GM03348 (cell line): ENCODE measurements at places on chromosomes 1 and 21.
A peak's percentile ranks its signal among the peaks of the same experiment; 100 is the strongest.

DNA sequence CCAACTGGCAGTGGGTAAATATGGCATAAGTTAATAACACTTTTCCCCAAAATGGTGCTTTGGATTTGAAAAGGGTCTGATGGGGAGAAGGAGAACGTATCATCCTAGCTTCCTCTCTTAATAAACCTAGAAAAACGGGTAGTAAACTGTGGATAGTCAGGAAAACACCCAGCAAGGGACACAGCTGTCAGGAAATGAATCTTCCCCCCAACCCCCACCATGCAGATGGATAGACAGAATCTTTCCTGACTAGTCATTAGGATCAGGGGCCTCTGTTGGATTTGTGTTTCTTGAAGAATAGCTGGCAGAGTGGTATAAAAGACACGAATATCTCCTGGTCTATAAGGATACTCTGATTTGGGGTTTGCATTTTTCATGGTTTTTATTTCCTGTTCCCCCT, 22.5 kb upstream of the LAX1 start:
- no peak for DNase-seq

DNA sequence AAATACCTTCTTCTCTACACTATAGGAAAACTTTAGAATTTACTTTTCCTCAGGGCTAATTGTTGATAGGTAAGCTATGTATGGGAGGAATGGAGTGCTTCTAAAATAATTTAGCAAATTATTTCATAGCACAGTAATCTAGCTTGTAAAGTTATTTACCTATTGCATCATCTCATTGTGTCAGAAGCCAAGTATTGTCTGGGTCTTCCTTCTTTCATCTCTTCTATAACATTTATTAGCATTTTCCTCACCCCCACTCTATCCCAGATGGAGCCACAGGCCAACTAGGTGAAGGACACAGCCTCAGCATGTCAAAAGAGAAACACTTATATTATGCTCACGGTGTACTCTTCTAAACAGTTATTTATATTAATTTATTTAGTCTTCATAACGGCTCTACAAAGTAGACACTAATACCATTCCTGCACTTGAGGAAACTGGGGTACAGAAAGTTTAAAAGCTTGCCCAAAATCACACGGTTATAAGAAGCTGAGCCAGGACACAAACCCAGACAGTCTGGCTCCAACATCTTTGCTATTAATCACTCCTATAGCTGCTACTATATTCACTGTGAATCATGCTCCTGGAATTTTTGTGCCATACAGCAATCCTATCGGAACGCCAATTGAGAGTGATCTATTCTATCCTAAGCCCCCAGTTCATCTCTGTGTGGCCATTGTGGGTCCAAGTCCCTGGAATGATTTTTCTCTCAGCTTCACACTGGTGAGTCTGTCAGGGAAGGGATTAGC, 43.1 kb downstream of the OR10J5 start:
- DNase-seq: peak; percentile 24

- no peak for DNase-seq
These were observed 135.4 kb upstream of the BACE2 start for GRCh38 chr21:41032541-41032940.

- no peak for DNase-seq
These were observed 556 bp downstream of the S100A1 start for GRCh38 chr1:153628638-153629342.

- no peak for DNase-seq
These were observed 7.5 kb downstream of the PCP4 start for GRCh38 chr21:39874759-39875158.

DNA sequence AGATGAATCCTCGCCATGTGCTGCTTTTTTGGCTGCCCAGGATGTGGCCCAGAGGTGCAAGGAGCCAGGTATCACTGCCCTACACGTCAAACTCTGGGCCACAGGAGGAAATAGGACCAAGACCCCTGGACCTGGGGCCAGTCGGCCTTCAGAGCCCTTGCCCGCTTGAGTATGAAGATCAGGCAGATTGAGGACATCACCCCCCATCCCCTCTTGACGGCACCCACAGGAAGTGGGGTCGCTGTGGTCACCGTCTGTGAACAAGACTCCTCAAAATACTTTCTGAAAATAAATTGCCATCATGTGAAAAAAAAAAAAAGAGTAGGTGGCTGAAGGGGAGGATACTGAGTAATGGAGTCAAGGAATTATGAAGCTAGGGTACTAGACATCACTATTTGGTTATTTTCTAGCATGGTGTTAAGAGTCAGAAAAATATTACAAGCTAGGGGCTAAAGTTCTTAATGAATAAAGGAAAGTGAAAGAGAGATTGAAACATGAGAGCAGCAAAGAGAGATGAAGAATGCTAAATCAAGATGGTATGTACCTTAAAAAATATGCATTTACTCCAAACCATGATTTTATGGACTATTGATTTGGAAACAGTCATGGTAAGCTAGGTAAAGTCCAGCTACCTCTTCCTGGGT, 84.9 kb downstream of the CLEC20A start:
- DNase-seq: no peak

DNA sequence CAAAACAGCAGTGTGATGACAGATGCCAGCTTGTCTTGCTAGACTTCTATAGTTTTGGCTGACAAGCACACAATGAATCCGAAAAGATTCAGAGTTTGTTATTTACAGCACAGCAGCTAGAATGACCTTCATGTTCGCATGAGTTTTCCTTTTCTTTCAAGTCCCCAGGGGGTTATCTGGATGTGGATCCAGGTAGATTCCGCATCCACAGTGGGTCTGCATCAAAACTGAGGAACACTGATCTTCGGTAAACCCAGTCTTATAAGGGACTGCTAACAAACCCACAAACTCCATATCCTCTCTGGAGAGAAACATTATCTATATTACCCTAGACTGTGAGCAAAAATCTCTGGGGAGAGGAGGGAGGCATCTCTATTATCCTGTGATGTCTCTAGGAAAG, 69.0 kb upstream of the DEPDC1 start:
- no peak for DNase-seq

DNA sequence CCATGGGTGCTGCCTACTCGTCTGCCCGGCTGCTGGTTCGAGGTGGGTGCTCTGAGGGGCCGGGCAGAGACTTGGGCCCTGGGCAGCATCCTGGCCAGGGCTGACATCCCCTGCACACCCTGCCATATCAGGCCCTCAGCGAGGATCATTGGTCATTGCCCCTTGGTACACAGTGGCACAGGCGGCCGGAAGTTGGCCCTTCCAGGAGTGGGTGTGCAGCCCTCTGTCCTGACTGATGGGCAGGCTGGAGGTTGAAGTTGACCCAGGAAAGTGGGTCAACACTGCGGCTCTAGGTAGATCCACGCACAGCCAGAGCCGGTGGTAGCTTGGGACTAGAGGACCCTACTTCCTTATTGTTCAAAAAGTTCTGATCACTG, 72.9 kb downstream of the TRIM11 start:
- no peak for DNase-seq

GRCh38 chr1:92567211-92567868, 80.6 kb upstream of the GFI1 start:
- no peak for DNase-seq

- no peak for DNase-seq
These were observed 14.1 kb upstream of the MYOG start for GRCh38 chr1:203099805-203100515.

DNA sequence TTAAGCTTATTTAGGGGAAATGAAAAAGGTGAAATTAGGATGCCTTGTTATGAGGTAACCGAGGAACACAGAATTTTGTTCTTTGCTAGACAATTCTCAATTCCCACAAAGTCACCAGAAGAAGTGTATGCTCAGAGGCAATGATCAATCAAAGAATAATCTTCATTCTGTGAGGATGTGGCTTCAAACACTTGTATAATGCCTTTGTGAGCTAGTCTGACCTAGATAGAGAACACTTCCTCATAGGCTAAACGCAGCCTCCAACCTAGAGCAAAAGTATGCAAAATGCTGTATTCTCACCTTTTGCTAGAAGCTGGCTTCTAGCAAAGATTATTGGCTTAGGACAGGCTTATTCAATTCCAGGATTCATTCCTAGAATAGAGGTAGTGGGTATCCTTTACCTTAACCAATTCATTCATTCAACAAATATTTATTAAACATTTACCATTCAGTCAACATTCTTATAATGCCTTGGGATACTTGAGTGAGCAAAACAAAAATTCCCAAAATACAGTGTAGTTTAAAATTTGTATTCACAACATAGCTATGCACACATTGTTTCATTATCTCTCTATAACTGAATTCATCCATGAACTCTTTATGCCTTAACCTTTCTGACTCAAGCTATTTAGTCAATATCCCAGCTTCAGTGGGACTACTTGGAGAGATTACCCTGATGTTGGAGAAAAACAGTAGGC, 530.2 kb downstream of the PTPRC start:
- DNase-seq: no peak

DNA sequence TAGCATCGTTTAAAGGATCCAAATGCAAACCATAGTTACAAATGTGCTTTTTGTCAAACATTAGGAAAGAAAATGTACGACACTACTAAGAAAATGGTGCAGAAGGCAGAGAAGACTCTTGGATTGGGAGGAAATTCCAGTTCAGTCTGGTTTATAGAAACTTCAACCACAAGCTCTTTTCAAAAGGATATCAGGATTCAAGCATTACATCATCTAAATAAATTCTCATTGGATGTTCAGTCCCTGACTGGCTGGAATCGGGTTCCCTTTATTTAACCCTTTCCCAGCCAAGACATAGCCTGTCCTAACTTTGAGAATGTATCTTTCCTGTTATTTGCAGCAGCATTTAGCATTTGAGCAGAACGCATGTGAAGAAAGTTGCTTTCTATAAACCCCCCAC, 184.6 kb downstream of the LMO4 start:
- DNase-seq: no peak

DNA sequence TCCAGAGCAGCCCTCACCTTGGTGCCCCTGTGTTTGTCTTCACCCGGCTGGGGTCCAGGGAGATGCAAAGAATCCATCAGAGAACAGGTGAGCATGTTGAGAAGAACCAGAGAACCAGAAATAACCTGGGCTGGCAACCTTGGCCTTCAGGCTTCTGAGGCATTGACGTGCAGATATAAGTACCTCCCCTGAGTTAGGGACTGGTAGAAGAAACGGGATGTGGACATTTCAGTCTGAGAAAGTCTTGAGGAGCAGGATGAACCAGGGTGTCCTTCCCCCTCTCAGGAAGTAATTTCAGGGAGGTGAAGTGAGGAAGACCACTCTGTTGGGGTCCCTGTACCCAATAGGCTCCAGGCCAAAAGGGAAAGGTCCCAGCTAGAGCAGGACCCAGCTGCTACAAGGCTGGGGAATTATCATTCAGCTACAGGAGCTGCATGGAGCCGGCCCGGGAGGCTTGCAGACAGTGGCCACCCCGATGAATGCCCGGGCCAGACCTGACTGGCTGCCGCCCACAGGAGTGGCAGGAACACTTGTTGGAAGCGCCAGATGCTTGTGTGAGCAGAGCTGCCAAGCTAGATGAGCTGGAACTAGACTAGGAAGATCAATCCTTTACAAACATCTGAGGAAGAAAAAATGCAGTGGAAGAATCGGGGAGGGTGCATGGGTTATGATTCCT, 1.7 kb upstream of the AURKAIP1 start:
- no peak for DNase-seq

DNA sequence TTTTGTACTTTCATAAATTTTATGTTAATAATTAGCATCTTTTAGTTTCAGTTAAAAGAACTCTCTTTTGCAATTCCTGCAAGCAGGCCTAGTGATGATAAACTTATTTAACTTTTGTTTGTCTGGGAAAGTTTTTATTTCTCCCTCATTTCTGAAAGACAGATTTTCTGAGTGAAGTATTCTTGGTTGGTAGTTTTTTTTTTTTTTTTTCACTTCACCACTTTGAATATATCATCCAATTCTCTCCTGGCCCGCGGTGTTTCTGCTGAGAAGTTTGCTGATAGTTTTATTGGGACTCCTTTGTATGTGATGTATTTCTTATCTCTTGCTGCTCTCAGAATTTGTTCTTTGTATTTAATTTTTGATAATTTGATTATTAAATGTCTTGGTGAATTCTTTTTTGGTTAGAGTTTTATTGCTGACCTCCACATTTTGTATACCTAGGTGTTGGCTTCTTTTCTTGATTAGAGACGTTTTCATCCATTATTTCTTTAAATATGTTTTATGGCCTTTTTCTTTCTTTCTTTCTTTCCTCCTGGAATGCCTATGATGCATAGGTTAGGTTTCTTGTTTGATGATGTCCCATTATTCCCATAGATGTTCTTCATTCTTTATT, 45.9 kb downstream of the BRINP2 start:
- DNase-seq: no peak

- DNase-seq: no peak
These were observed 198.9 kb upstream of the UBE2U start for GRCh38 chr1:64004451-64005025.

GRCh38 chr21:44533121-44533890, 6.7 kb downstream of the KRTAP10-1 start:
- DNase-seq: no peak

- no peak for DNase-seq
These were observed 105.8 kb downstream of the EDEM3 start for GRCh38 chr1:184648856-184649201.

DNA sequence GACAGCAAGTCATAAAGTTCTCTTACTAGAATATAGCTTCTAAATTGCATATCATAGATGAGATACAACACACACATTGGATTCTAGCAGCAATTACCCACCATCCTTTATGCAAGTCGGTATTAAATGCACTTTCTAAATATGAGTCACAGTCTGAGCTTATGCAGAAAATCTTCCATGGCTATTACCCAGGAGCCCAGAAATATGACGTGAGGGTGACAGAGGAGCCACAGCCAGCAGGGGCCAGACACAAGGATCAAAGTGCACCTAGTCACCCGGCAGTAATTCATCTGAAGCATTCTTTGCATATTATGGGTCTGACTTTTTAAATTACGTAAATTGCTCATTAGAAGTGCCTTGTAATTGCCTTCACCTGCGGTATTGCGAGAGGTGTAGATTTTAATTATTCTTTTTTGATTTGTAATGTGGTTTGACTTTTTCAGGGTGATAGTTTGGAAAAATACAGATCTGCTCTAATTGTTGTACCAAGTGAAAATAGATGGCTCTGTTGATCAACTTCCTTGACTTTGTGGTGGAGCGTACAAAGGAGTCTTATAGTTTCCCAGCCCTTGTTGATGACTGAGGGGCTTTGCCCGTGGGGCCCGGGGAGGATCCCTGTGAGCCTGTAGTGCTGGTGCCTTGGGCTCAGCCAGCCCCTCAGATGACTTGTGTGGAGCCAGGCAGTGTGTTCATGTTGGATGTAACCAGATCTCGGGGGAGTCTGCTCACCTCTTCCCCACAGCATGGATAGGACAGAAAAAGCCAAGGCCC, 470.0 kb upstream of the VAMP3 start:
- DNase-seq: peak; percentile 78
